ENCODE measurements at places on chromosomes 7 and 10.

DNA sequence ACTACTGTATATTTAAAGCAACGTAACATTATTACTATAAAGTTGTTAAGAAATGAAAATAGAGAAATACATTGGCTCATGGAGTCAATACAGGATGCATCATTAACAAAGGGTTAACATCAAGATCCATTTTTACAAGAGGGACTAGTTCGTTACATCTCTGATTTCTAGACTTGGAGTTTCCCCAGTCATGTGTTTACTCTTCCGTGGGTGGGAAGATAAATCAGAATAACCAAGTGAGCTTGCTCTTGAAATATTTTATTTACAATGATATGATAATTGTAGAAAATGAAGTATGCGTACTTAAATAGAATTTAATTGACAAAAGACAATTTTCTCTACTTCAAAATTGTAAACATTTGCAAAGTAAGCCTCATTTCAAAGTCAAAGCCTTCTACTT, 1.0 kb upstream of the PRKAR2B start:
- no peak for DNase-seq

DNA sequence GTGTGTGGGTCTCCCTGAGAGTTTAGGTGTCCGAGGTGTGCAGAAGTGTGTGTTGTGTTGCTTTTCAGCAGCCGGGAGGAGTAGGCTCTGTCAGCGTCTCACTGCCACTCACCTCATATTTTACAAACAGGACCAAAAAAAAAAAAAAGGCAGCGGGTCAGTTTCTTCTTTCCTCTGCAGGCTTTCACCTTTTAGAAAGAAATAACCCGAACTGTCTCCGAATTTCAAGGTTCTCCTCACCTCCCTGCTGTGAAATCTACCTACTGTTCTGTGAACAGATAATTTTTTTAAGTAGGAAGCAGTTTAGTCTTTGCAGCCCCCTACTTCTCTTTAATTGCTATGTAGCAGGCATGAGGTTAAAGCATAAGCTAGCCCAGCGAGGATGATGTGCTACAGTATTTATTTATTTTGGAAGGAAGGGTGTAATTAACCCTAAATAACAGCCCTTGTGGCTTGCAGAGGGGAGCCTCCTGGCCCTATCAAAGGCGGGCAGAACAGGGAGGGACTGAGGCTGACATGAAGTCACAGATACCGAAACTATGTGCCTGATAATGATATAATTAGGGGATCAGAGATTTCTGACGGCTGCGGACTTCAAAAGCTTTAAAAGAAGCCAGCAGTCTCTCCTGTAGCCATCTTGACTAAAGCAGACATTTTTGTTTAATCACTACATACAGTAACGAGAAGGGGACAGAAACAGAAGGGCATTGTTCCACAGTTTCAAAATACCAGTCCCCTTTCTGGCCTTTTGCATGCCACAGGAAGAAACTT, 1.6 kb downstream of the BAMBI start:
- DNase-seq, result no peak

GRCh38 chr7:124943472-124943871, 13.8 kb upstream of the POT1 start:
- no peak for DNase-seq

DNA sequence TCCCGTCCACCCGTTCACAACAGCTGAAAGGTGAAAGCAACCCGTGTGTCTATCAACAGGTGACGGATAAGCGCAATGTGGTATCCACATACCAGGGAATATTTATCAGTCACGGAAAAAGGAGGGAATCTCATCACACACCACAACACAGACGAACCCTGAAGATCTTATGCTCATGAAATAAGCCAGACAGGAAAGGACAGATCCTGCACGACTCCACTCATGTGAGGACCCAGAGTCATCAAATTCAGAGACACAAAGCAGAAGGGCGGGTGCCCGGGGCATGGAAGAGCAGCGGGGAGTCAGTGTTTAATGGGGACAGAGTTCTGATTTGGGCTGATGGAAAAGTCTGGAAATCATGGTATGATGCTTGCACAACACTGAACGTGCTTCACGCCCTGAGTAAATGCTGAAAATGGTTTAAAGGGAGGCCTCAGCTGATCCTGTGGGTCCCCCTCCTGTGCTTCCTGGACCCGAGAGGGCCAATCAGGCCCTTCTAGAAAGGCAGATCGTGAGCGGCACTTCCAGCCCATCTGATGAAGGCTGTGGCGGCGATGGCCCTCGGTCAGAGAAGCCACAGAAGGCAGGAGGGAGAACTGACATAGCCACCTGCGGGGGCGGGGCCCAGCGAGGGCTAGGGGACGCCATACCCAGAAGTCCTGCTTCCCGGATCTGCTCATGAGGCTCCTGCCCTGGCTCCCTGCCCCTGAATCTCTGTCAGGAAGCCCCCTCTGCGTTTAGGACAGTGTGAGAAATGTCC, 19.1 kb downstream of the WDR86 start:
- DNase-seq, result no peak

DNA sequence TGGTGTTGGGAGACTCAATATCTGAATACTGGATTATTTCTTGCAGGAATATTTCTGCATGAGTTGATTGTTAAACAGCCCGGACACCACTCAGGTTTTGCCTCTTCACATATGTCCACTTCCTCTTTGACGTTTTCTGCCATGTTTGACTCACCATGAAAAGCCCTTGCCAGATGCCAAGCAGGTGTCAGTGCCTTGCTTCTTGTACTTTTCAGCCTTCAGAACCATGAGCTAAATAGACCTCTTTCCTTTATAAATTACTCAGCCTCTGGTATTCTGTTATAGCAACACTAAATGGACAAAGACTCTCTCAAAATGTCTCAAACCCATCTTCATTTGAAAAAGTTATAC, 24.7 kb upstream of the MACC1 start:
- DNase-seq, result no peak

DNA sequence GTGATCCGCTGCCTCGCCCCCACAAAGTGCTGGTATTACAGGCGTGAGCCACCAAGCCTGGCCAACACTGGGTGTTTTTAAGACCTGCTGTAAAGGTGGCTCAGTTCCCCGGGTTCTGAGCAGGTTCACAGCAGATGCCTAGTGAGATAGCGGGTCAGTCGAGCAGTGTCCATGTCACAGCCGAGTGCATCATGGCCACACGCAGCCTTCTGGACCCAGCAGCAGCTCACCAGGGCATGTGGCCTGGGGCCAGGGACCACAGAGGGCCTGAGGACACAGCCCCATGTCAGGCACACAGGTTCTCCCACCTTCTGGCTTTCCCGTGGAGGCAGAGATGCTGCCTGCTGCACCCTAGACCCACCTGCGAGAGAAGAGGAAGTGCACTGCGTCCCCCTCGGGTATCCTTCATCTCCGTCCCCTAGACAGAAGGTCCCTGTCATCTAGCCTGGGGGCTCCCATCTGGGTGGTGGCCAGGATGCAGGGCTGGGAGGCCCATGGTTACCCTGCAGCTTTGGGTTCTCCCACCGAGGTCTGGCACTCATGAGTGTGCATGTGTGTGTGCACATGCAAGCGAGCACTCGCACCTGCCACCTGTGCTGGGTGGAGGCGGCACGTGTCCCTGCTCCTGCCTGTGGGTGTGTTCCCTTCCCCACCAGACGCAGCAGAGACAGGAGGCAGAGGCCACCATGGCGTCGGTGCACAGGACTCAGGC, 98.6 kb downstream of the NKX6-2 start:
- DNase-seq, result no peak

GRCh38 chr7:136492366-136492765, 376.1 kb upstream of the CHRM2 start:
- DNase-seq, result no peak

DNA sequence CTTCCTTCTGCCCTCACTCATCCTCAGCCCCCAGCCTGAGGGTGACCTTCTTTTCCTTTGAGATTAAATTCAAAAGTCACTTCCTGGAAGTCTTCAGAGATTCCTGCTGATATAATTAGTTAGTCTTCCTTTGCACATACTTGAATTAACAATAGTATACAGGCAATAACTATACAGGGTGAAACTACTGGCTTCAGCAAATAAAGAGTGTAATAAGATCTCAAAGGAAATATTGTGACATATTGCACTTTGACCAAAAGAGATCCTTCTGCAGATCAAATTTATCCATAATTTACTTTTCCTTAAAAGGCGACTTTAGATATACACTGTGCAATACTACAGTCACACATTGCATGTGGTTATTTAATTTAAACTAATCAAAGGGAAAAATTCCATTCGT, 123.8 kb downstream of the SEMA3A start:
- no peak for DNase-seq

DNA sequence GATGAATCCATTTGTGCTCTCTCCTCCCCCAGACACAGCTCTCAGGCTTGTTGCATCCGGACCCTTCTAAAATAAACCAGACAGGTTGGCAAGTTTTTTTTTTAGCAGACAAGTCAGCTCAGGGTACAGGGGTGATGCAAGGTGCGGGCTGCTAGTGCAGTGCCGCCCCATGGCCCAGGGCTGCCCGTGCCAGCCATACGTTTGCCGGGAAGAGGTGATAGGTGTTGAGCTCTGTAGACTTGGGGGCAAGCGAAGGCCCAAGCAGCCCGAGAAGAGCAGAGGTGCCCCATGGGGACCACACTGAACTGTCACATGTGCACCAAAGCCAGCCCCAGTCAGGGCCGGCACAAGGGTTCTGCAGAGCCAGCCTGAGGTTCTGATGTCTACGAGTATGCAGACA, 57.1 kb upstream of the PDSS1 start:
- no peak for DNase-seq
